ENCODE measurements at places on chromosomes 7 and 10. TPM values are rescaled to one million over a fixed set of nuclear protein-coding genes. Genes with fewer than 3 reads are reported as not detected.
A peak's percentile ranks its signal among the peaks of the same experiment; 100 is the strongest.

OR2A42 gene
- 0.15 TPM for total RNA-seq

GRCh38 chr7:71650653-71651337, 518.9 kb downstream of the GALNT17 start:
- DNase-seq, result no peak

GRCh38 chr10:118501637-118502440, 93.6 kb downstream of the PRLHR start:
- DNase-seq, result peak; percentile 89

GRCh38 chr10:53899463-53900160, 901.4 kb downstream of the PCDH15 start:
- DNase-seq, result peak; percentile 10

SPDYE2 gene
- total RNA-seq, result not detected

GRCh38 chr10:75431180-75432111, at the start of gene LRMDA:
Gene LRMDA (plus strand): TSS chr10:75431624.
- DNase-seq, result peak; percentile 40

SFMBT2 gene
- total RNA-seq, result 0.35 TPM

DNA sequence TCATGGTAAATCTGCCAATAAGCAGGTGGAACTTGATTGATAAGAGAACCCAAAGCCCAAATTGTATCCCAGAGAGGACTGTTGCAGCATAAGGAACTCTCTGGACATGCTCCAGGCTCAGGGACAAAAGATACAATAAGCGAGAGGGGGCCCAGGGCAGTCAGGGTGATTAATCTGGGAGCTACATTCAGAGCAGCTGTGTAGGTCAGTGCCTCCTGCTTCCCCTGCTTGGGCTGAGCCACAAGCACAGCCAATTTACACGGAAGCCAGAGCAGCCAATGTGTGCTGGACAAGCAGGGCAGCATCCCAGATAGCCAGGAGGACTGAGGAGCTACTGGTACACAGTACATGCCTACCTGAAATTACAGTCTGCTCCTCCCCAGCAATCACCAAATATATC, 24.2 kb downstream of the MYPN start:
- DNase-seq, result no peak

TEX36 gene
- total RNA-seq, result not detected

LIPF gene
- total RNA-seq, result not detected
